A549 treated with GW870086 at 1 μM for 4 hours (cell line): ENCODE measurements at places on chromosomes 6 and 20. TPM values are rescaled to one million over a fixed set of nuclear protein-coding genes. Genes with fewer than 3 reads are reported as not detected.

The EPB41L1 gene
- 59.2 to 87.1 TPM (median 75.8 TPM) in 5 replicates for total RNA-seq

The CST4 gene
- not detected in 5 replicates for total RNA-seq

The ENTPD6 gene
- 139 to 161 TPM (median 150 TPM) in 5 replicates for total RNA-seq

The BFSP1 gene
- total RNA-seq = 3.5 to 4.5 TPM (median 4.0 TPM) in 5 replicates

The NKAPL gene
- total RNA-seq = not detected in 5 replicates

The CEP85L gene
- total RNA-seq = 1.2 to 2.6 TPM (median 1.5 TPM) in 5 replicates

The DOP1A gene
- 2.2 to 3.5 TPM (median 2.8 TPM) in 5 replicates for total RNA-seq

The EMILIN3 gene
- total RNA-seq = 0.34 to 0.49 TPM (median 0.39 TPM) in 5 replicates

The PSMB9 gene
- 15.8 to 26.0 TPM (median 18.9 TPM) in 5 replicates for total RNA-seq

The NFATC2 gene
- 7.0 to 9.5 TPM (median 8.5 TPM) in 5 replicates for total RNA-seq

The EEF1A2 gene
- 140 to 176 TPM (median 147 TPM) in 5 replicates for total RNA-seq

The NHLRC1 gene
- total RNA-seq = 1.4 to 1.9 TPM (median 1.7 TPM) in 5 replicates

The BHLHE23 gene
- not detected in 5 replicates for total RNA-seq

The SYCP2L gene
- 2.0 to 3.3 TPM (median 2.4 TPM) in 5 replicates for total RNA-seq

The ZFP64 gene
- 18.2 to 21.5 TPM (median 19.8 TPM) in 5 replicates for total RNA-seq

The RAMACL gene
- total RNA-seq = 0.09 to 0.43 TPM (median 0.13 TPM) in 4 of 5 replicates, not detected in the other

The FILIP1 gene
- 0.30 to 0.40 TPM (median 0.32 TPM) in 5 replicates for total RNA-seq

The PAQR8 gene
- total RNA-seq = 0.85 to 1.2 TPM (median 1.1 TPM) in 5 replicates

The CALHM4 gene
- not detected in 5 replicates for total RNA-seq

The NOX3 gene
- total RNA-seq = not detected in 5 replicates

The BANF2 gene
- not detected in 5 replicates for total RNA-seq

The PCNA gene
- 376 to 399 TPM (median 382 TPM) in 5 replicates for total RNA-seq

The RIPOR3 gene
- total RNA-seq = 0.08 TPM in 1 of 5 replicates, not detected in the others

The PCSK2 gene
- total RNA-seq = not detected in 5 replicates

The ERGIC3 gene
- total RNA-seq = 217 to 241 TPM (median 235 TPM) in 5 replicates

The NT5E gene
- total RNA-seq = 19.9 to 36.6 TPM (median 30.3 TPM) in 5 replicates

The CALHM5 gene
- total RNA-seq = 0.02 to 0.10 TPM (median 0.05 TPM) in 5 replicates

The CRISP3 gene
- total RNA-seq = not detected in 5 replicates

The ESF1 gene
- 19.4 to 26.9 TPM (median 22.7 TPM) in 5 replicates for total RNA-seq

The ELOVL4 gene
- 1.4 to 1.8 TPM (median 1.6 TPM) in 5 replicates for total RNA-seq

The MLN gene
- total RNA-seq = not detected in 5 replicates

The SLC17A2 gene
- not detected in 5 replicates for total RNA-seq

The RGS17 gene
- 5.0 to 9.0 TPM (median 8.1 TPM) in 5 replicates for total RNA-seq

The SIRPB2 gene
- 0.09 TPM in 1 of 5 replicates, not detected in the others for total RNA-seq

The CDH22 gene
- 0.03 to 0.05 TPM in 2 of 5 replicates, not detected in the others for total RNA-seq

The SPTLC3 gene
- total RNA-seq = 0.06 to 0.21 TPM (median 0.09 TPM) in 3 of 5 replicates, not detected in the others

The CEP43 gene
- total RNA-seq = 8.2 to 10.1 TPM (median 8.7 TPM) in 5 replicates

The CD164 gene
- 88.6 to 117 TPM (median 102 TPM) in 5 replicates for total RNA-seq

The TRIM31 gene
- 0.33 to 1.4 TPM (median 0.83 TPM) in 5 replicates for total RNA-seq

The FOXS1 gene
- 0.35 to 1.1 TPM (median 0.64 TPM) in 5 replicates for total RNA-seq

The NAPB gene
- total RNA-seq = 2.3 to 3.9 TPM (median 3.1 TPM) in 5 replicates
